ENCODE measurements at places on chromosomes 16 and 17.

GRCh38 chr17:41451154-41451728 is 10.5 kb upstream of the KRT38 start:
- DNase-seq, result no peak

- no peak for DNase-seq
Observed at GRCh38 chr17:42249681-42250446, 26.3 kb downstream of the STAT5B start.

DNA sequence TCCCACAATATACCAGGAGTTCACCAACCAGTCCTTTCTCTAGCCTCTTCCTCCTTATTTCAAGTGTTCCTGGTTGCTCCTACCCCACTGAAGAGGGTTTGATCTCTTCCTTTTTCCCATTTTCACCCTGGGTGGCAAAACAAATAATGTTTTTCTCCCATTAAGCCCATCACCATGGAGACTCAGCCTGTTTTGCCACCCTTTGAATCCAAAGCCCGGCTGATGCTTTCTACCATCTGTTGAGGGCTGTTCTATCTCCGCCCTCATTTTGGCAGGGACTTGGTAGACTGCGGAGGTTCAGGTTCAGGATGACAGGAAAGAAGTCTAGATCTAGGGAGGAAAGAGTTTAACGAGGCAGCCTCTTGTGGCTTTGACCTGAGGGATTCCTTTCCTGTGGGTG is 2.6 kb downstream of the DNAH2 start:
- DNase-seq, result no peak

DNA sequence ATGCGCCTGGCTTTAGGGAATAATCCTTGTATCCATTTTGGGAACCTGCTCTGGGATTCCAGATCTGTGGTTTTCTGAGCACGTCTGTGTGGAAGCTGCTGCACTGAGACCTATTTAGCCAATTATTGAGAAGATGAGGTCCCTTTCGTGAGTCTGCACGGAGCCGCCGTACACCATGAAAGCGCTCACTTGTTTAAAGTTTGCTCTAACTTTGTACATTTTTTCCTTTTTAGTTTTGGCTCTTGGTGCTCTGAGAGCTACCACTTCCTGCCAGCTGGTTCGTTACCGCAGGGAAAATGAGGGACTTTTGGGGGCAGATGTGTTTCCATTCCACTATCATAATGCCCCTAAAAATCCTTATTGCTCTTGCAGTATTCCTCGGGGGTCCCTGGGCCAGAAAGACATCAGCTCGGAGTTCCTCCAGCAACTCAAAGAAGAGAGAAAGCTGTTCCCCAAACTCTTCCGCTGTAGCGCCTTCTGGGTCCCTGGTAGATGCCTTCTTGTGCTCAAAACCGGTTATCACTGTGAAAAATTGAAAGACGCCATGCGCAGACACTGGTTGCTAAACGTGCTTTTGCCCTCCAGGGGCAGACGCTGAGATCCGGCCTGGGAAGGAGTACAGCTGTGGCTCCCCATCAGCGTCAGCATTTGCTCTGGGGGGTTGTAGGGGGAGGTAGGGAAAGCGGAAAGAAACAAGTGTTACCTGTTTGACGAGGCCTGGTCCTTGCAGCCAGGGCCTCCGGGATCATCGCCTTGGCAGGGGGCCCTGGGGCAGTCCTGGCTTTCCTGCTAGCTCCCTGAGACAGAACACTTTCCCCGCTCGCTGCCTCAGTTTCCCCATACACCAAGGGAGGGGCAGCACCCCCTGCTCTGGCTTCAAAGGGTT is 238.1 kb downstream of the MRTFB start:
- no peak for DNase-seq

DNA sequence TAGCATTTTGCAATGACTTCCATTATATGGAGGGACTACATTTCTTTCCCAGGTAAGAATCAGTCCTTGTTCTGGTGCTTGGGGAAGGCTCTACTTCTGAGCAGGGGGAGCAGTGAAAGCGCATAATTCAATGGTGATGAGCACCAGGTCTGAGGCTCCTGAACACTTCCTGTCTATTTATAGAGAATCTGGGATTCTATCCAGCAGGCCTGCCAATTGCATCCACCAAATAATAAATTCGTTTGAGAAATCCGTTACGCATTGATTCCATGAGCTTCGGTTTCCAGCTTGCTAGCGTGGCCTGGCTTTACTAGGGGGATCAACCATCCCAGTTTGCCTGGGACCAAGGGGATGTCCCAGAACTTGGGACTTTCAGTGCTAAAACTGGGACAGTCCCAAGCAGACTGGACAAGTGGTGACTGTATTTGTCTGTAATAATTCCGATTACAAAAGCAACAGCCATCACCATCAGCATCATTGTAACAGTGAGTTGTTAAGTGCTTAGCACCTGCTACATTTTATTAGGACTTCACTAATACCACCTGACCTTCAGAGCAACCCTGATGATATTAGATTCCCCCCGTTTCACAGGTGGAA is 349.9 kb downstream of the MAF start:
- no peak for DNase-seq

GRCh38 chr16:23125277-23125676 is 24.0 kb downstream of the USP31 start:
- no peak for DNase-seq

GRCh38 chr16:87461466-87461991 is 31.3 kb downstream of the ZCCHC14 start:
- no peak for DNase-seq
